ENCODE measurements at places on chromosomes 2 and 18.

GRCh38 chr2:161961061-161961460, 113.0 kb downstream of the DPP4 start:
- no peak for DNase-seq

GRCh38 chr2:88838165-88838635, 146.7 kb downstream of the RPIA start:
- DNase-seq = no peak

DNA sequence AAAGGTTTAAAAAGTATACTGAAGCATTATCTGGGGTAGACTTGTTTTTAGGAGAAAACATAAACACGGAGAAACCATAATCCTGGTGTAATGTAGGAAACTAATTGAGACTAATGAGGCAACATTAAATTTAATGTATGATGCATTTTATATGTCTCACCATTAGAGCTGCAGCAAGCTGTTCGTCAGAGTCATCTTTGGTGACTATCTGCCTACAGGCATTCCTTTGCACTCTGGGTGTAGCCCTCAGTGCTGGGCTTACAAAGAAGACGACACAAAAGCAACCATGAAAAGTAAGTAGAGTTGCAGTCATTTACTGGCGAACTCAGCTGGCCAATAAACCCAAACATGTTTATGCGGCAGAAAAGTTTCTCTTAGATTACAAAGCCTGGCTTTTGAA, 415.3 kb upstream of the ZEB2 start:
- DNase-seq = no peak

- DNase-seq = no peak
These were observed 121.2 kb downstream of the CABYR start for GRCh38 chr18:24259869-24260641.

GRCh38 chr2:232137356-232138147, 176.0 kb downstream of the DIS3L2 start:
- no peak for DNase-seq

DNA sequence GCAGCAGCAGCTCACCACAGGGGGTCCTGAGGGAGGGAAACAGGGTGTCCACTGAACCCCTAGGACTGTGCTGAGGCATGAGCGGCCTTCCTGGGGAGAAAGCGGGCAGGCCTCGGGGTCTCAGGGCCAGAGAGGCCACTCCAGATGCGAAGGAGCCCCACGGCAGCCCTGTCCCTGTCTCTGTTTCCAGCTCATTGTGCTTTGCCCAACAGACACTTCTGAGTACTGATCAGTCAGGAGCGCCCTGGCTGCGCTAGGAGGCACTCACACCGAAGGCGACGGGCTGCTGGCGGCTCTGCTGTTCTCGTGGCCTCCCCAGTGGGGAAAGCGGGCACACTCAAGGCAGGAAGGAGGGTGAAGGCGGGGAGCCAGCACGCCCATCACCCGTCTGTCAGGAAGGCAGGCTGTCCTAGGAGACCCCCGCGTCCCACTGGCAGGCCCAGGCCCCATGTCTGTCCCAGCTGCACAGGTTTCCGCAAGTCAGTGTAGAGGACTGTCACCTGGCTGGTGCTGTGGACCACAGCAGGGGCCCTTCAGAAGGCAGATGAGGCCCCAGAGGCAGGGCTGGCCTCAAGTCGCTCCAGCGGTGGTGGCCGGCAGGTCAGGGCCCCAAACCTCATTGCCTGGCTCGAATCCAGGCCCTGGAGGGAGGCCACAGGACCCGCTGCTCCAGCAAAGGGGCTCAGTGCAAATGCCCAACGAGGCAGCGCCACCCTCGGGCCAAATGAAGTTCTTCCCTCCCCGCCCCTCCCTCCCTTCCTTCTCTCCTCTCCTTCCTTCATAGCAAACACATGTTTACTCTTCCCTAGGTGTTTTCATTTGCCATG, 6.8 kb downstream of the ESPNL start:
- no peak for DNase-seq

GRCh38 chr18:24894880-24895279, 434.4 kb downstream of the HRH4 start:
- DNase-seq = no peak

Measured in COR-L47 (cell line).